ENCODE measurements at places on chromosomes 2 and 18.

DNA sequence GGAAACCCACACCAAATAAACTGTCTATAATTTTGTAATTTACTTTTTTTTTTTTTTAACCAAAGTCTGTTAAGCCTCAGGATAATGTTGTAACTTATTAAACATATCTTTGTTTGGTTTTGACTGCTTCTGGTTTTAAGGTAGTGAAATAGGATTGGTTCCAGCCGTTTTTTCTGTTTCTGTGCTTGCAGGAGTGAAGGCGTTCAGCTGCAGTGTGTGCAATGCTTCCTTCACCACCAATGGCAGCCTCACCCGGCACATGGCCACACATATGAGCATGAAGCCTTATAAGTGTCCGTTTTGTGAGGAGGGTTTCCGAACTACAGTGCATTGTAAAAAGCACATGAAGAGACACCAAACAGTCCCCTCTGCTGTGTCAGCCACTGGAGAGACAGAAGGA lies 93.1 kb downstream of the ZNF236 start:
- DNase-seq: no peak

GRCh38 chr2:165874445-165875039 lies 79.0 kb downstream of the TTC21B start:
- peak; percentile 60 for DNase-seq

DNA sequence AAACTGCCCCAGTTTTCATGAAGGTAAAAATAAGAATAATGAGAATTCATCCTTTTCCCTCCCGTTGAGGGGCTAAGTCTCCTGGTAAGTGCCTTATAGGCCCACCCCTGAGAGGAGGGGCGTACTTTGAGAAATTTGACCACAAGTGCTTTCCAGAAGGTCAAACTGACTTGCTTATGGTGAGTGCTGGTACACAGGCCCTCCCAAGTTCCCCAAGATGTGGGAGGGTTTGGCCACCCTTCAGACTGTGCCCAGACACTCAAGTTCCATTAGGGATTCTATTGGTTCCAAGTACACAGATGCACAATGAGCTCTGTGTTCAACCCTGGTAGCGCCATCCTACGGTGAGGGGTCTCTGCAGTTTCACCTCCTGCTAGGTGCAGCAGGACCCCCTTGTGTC lies 205.1 kb downstream of the CTIF start:
- DNase-seq: no peak

DNA sequence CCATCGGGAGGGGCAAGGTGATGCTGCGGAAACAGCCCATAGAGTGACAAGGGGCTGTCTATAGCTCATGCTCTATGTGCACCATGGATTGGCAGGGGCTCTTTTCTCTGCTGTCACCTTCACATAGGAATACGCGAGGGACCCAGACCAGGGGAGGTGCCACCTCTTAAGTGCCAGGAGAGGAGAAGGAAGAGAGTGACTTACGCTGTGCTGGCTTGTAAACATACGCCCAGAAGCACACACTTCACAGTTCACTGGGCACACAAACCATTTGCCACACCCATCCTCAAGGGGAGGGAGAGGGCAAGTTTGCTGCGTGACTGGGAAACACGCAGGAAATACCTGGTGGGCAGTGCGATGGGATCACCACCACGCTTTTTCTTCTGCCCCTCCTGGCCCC lies 65.1 kb upstream of the GPR45 start:
- no peak for DNase-seq

DNA sequence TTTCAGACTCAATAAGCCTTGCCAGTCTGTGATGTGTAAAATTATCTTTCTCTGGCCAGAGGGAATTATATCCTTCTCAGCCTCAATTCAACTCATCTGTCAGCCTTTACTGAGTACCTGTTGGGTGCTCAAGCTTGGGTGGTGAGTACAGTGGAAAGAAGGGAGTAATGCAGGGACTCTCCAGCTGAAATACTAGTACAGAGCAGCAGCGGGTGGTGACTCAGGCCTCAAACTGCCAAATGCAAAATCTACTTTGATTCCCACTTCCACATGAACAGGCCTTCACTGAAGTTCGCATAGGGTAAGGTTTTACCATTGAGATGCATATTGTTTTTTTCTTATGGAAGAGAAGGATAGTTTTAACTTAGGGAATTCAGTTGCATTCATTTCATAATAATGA lies 326.8 kb downstream of the LRRTM1 start:
- DNase-seq: no peak

GRCh38 chr18:12589448-12589847 lies 68.5 kb downstream of the SPIRE1 start:
- DNase-seq: no peak

- peak; percentile 31 for DNase-seq
Measured at GRCh38 chr18:3367491-3368091, 82.4 kb upstream of the TGIF1 start.

DNA sequence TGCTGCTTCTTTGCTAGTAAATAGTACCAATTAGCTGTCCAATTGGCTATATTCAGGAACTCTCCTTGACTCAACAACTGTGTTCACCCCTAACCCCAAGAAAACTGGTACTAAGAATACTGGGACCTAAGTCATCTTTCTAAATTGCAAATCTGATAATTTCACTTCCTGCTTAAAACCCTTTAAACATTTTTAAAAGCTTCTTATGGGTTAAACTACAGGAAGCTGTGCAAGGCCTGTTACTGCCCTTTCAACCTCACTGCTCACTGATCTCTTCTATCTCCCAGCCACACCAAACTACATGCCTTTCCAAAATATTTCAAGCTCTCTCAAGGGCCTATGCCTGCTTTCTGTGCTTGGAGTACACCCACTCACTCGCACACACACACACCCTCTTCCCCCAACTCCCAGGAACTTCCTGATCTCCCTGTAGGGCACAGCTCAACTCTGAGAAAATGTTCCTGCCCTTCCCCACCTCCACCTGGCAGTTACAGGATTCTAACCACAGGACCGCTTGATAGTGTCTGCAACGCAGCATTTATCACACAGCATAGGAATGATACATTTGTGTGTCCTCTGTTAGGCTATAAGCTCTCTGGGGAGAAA lies 6.7 kb downstream of the LMAN1 start:
- DNase-seq: no peak

Measured in AG08395 (cell line).